ENCODE measurements at places on chromosomes 2 and 18. TPM values are rescaled to one million over a fixed set of nuclear protein-coding genes. Genes with fewer than 3 reads are reported as not detected.

Gene NCL
- 198 TPM for total RNA-seq

Gene C2orf78
- not detected for total RNA-seq

Gene ABCA12
- total RNA-seq = under 0.01 TPM

Gene GCKR
- 0.14 TPM for total RNA-seq

Gene FAM124B
- total RNA-seq = under 0.01 TPM

Gene DSEL
- 43.2 TPM for total RNA-seq

Gene POTEI
- total RNA-seq = under 0.01 TPM

Gene DHRS9
- total RNA-seq = 0.09 TPM

Gene RHBDD1
- 22.8 TPM for total RNA-seq

Gene CREG2
- 0.14 TPM for total RNA-seq

Gene EDAR
- not detected for total RNA-seq

Gene REL
- 2.7 TPM for total RNA-seq

Gene IFIH1
- 4.8 TPM for total RNA-seq

Gene SLC16A14
- 4.1 TPM for total RNA-seq

Gene CPO
- 0.09 TPM for total RNA-seq

Gene RAMP1
- total RNA-seq = 10.5 TPM

Gene ZNF385B
- total RNA-seq = not detected

Gene EMILIN1
- total RNA-seq = 242 TPM

Gene UGT1A6
- 0.09 TPM for total RNA-seq

Gene ACVR1C
- under 0.01 TPM for total RNA-seq

Gene OBSL1
- 37.8 TPM for total RNA-seq

Gene FNDC4
- 11.9 TPM for total RNA-seq

Gene ITGA4
- total RNA-seq = 18.3 TPM

Gene KLHL30
- 0.57 TPM for total RNA-seq

Gene BMP10
- not detected for total RNA-seq

Gene CCL20
- 0.28 TPM for total RNA-seq

Gene GTF3C2
- total RNA-seq = 21.4 TPM

Gene MDH1B
- total RNA-seq = 1.4 TPM

Gene CTAGE1
- total RNA-seq = not detected

Gene GAREM2
- 0.65 TPM for total RNA-seq

Gene LOXL3
- 57.5 TPM for total RNA-seq

Gene NYAP2
- total RNA-seq = not detected

Gene DIPK1C
- not detected for total RNA-seq

Gene DSG4
- not detected for total RNA-seq

Gene RNF149
- 53.1 TPM for total RNA-seq

Gene FSHR
- not detected for total RNA-seq

Gene RPL37A
- 4,723 TPM for total RNA-seq

Gene PCARE
- total RNA-seq = not detected

Gene PLGLB2
- total RNA-seq = 1.1 TPM

Measured in smooth muscle cell of bladder (primary cell).